Epithelial cell of prostate (primary cell): ENCODE measurements at places on chromosomes 16 and 17.

DNA sequence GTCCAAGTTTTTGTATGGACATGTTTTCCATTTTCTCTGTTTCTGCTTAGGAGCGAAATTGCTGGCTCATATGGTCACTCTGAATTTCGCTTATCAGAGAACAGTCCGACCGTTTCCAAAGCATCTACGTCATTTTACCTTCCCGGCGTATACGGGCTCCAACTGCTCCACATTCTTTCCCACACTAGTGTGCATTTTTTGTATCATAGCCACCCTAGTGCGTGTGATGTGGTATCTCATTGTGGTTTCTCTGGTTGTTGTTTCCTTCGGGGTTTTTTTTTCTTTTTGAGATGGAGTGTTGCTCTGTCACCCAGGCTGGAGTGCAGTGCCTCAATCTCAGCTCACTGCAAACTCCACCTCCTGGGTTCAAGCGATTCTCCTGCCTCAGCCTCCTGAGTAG is 31.0 kb upstream of the BHLHA9 start:
- DNase-seq = no peak

GRCh38 chr17:68035131-68035522 is 408 bp upstream of the KPNA2 start:
- no peak for DNase-seq

DNA sequence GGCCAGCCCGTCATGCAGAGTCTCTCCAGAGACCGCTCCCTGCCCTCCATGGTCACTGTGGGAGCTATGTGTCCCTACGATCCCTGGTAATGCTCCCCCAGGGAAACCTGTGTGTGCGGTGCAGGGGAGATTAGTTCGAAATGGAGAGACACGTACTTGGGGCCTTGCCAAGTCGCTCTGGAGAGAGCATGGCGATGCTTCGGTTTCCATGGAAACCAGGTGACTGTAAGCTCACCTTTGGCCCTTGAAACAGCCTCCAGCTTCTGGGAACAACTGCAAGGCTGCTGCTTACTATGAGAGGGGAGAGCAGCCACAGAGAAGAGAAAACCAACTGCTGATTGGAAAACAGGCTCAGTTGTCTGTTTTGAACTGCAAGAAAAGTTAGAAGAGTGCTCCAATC is 879.7 kb upstream of the EEF2KMT start:
- no peak for DNase-seq

DNA sequence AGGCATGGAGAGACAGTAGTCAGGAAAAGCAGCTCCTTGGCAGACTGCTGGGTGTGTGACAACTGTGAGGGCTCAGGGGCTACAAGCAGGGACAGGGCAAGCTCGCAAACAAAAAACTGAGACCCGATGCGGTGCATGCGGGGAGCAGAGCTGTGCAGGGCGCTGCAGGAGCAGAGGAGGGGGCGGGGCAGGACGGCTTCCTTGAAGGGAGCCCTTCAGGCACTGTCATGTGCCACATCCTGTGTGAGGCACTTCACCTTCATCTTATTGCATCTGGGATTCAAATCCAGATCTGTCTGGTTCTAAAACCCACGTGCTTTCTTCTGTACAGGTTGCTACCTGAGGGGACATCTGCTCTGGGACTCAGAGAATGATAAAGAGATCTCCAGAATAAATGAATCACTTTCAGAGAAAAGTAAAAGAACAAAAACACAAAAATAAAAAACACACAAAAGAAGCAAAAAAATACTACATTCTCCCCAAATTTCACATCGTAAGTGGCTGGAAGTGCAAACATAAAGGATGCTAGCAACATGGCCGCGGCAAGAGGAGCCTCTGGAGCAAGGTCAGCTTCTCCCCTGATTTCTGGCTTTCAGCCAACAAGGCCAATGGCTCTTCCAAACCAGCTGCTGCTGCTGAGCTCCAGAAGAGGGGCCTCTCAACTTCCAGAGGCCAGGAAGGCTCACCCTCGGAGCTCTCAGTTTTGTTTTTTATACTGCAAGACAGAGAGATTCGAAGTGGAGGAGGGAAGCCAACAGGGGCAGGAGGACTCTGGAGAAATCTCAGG is 14.2 kb downstream of the LYRM9 start:
- no peak for DNase-seq

GRCh38 chr17:35612924-35613521 is 25.9 kb downstream of the AP2B1 start:
- no peak for DNase-seq

- DNase-seq = no peak
Observed at GRCh38 chr17:78674595-78675315, 97.6 kb upstream of the DNAH17 start.

GRCh38 chr16:88460496-88461330 is 7.6 kb downstream of the ZFPM1 start:
- DNase-seq = no peak
